Activated CD4-positive, alpha-beta T cell treated with anti-CD3 and anti-CD28 coated beads for 48 hours (primary cell): ENCODE measurements at places on chromosomes 4 and X.

DNA sequence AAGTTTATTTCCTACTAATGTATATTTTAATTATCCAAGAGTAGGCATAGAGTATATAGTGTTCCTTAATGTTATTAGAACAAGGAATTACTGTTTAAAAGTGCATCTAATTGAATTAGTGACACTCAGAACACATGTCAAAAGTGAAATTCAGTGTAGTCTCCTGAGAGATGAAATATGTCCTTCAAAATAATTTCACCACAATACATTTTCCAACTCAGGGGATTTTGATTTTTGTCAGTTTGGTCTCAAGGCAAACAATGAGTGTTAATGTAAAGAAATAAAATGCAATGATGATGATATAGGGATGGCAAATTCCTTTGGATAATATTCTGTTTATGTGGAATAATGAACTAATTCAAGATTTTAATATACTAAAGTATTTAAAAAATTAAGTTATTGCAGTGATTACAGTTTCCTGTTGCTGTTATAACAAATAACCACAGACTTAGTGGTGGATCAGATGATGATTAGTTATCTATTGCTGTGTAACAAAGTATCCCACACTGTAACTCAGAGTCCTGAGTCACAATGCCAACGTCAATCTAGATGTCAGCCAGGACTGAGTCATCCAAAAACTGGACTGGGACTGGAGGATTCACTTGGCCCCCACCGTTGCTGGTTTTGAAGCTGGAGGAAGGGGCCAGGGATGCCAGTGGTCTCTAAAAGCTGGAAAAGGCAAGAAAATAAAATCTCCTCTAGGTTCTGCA lies 148.0 kb upstream of the SLC7A11 start:
- no peak for DNase-seq

DNA sequence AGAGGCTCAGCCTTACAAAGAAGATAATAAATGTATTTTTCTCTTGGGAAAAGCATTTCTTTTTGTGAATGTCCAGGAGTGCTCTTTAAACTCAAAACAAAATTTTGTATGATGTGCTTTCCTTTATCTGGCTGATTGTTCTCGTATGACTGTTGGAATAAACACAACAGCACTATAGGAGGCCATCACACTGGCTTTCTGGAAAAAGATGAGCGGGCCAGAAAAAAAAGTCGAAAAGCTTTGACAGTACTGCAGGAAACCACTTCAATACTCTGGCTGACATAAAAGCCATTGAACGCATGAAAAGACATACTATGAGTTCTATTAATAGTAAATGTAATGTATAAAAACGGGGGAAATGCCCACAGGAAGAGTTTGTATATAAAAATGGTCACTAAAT lies 64.7 kb upstream of the CTSO start:
- no peak for DNase-seq

GRCh38 chr4:38497121-38497520 lies 166.9 kb upstream of the KLF3 start:
- DNase-seq: no peak

- no peak for DNase-seq
Measured at GRCh38 chr4:185797018-185797417, 15.0 kb downstream of the SORBS2 start.

DNA sequence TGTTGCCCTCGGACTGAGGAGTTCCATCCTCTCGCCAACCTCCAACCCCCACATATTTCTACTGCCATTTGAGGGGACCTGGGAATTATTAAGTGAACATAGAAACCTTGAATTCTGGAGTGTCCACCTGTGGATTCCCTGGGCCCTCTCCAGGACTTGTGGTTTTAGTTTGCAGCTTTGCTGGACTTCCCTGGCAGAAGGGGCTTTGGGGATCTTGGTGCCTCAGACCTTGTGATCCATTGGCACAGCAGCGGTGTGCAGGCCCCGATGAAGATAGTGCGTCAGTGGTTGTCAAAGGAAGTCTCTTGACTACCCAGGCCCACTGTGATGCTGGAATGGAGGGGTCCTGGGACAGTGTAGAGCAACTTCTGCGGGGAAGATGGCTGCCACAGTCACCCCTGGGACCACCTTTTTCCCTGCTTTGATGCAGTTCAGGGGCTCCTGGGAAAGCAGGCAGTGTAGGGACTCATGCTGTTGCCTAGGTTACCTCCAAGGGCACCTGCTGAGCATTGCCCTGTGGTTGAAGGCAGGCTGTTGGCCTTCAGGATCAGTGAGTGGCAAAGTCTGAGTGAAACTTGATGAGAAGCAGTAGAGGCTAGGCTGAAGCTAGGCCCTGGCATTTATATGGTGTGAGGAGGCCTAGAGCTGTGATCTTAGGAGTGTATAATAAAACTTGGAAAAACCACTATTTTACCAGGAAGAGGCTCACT lies 2.2 kb downstream of the SLC16A2 start:
- no peak for DNase-seq

DNA sequence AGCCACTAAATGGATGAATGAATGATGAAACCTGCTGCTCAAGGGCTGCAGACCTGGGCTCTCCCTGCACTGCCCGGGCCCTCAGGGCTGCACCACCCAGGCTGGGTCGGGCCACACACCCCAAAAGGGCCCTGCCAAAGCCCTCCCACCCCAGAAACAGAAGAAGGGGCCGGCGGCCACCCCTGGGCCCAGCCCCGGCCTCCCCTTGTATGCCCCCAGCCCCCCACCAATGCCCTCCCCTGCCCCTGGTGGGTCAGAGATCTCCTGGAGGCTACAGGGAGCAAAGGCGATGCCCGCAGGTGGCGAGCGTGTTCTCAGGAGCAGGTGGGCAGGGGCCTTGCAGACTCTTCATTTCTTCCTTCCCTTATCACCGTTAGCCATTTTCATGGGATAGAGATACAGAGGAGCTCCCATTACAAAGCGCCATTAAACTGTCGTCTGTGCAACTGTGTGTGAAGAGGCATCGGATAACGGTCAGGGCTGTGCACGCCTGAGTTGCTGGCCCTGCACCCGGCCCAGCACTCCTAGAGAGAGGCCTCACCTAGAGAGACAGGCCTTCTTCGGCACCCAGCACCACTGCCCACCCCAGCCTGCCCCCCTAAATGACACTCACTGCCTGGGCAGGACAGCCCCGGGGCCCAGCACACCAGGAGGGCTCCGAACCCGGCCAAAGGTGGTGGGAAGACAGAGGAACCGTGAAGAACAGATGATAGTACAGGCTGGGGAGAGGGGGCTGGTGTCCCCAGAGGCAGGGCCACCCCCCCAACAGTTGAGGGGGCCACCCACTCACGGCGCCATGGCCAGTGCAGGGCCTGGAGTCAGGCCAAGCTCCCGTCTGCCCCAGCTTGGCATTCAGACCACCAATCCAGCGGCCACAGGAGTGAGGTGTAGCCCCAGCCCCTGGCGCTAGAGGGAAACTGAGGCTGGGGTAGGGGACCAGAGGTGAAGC lies 133.7 kb downstream of the FAM53A start:
- no peak for DNase-seq

DNA sequence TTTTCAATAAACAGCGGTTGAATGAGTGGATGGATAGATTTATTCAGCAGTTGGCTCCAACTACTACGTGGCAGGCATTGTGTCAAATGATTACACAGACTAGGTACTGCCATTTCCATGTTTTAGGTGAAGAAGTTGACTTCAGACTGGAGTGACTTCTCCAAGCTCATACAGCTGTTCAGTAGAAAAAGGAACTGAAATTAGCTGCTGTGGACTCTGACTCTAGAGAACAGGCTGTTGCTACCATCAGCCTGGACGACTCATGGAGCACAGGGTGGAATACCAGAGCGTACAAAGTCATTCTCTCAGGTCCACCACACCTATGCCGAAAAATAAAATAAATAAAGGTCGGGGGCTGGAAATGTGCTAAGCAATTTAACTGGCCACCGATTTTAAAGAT lies 45.3 kb downstream of the TENM3 start:
- DNase-seq: no peak

DNA sequence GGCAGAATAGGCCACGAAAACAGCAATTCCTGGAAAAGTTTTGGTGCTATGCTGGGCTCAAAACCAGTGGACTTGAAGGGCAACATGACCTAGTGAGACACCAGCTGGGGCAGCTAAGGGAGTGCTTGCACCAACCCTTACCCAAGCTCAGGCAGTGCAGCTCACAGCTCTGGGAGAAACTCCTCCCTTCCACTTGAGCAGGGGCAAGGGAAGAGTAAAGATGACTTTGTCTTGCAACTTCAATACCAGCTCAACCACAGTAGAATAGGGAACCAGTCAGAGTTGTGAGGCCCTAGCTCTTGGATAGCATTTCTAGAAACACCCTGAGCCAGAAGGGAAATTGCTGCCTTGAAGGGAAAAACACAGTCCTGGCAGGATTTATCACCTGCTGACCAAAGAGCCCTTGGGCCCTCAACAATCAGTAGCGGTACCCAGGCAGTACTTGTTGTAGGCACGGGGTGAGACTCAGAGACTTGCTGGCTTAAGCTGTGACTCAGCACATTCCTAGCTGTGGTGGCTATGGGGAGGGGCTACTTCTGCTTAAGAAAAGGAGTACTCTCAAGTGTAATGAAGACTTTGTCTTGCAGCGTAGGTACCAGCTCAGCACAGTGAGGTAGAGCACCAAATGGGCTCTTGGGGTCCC lies 19.7 kb upstream of the ABCG2 start:
- no peak for DNase-seq

DNA sequence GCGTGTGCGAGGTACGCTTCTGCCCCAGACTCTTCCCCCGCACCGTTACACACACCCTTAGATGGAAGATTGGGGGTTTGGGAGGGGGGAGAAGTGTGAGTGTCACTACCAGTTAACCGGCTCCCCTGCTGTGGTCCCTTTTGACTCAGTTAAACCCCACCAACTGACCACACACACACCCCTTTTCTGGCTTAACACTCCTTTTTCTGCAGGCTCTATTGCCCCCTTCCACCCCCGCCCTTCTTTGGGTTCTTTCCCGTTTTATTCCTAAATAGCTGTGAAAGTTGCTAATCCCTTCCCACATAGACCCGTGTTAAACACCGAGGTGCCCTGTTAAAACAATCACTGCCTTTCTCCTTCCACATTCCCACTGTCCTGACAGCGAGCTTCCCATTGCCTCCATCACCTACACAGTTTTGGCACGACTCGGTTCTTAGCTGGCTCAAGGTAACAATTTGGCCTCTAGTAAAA lies 3.7 kb upstream of the NR3C2 start:
- no peak for DNase-seq

DNA sequence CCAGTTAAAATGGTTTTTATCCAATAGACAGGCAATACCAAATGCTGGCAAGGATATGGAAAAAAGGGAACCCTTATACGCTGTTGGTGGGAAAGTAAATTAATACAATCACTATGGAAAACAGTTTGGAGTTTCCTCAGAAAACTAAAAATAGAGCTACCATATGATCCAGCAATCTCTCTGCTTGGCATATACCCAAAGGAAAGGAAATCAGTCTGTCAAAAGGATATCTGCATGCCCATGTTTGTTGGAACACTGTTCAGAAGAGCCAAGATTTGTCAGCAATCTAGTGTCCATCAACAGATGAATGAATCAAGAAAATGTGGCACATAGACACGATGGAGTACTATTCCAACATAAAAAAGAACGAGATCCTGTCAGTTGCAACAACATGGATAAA lies 91.0 kb upstream of the SH3RF1 start:
- DNase-seq: no peak

GRCh38 chr4:8724436-8725070 lies 132.0 kb downstream of the CPZ start:
- no peak for DNase-seq

GRCh38 chr4:179325181-179325580 lies 1882.9 kb upstream of the AGA start:
- DNase-seq: no peak

- DNase-seq: no peak
Measured at GRCh38 chr4:112674376-112674775, 37.4 kb downstream of the LARP7 start.

DNA sequence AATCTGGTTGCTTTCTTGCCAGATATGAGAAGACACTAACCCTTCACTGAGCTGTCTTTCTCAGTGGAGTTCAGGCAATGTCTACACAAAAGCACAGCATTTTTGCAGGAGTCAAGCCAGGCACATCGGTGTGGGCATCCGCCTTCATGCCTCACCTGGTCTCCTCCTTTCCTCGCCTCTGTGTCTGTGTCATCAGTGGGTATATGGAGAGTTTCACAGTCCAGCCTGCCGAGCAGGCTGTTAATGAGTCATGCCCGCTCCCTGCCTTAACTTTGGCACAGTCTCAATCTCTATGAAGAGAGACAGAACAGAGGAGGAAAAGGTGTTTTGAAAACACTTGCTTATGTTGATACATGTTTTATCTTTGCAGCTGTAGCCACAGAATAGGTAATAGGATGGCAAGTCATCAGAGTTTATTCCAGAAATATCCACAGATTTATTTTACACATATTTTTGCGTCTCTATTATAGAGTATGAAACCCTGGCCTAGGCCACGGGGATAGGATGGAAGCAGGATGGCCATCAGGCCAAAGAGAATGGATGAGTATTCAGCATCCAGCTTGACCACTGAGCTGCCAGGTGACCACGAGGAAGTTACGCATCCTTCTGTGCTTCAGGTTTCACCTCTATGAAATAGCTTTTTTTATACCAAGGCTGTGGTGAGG lies 32.8 kb upstream of the MAML3 start:
- no peak for DNase-seq

DNA sequence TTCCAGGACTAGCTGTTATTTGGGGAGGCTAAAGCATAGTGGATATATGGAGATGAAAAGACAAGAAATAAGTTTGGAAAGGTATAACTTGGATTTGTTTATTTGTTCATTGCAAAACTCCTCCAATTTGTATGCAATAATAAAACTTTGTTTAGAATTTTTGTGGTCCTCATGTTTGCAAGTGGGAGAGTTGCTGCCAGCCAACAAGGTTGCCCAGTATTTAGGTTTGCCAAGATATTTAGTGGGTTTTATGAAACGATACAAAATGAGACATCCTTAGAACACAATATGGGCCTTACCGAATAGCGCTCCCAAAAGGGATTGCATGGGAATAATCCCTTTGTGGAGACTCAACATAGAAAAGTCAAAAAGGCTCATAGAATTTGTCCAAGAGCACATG lies 162.1 kb downstream of the INPP4B start:
- no peak for DNase-seq

DNA sequence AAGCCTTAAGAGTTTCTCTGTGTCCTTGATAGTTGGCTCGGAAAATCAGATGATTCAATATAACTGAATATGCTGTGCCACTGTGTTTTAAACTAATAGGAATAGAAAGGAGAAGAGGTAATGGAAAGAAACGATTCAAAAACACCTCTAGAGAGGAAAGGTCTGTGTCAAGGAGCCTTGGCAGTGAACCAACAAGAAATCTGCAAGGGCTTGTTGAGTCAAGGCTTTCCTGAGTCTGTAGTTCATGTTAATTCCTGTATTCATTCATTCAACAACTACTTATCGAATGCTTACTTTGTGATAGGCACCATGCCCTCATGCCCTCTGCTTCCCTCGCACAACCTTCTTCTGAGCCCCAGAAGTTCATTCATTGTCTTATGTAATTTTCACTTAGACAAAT lies 336.0 kb downstream of the PDHA2 start:
- no peak for DNase-seq

DNA sequence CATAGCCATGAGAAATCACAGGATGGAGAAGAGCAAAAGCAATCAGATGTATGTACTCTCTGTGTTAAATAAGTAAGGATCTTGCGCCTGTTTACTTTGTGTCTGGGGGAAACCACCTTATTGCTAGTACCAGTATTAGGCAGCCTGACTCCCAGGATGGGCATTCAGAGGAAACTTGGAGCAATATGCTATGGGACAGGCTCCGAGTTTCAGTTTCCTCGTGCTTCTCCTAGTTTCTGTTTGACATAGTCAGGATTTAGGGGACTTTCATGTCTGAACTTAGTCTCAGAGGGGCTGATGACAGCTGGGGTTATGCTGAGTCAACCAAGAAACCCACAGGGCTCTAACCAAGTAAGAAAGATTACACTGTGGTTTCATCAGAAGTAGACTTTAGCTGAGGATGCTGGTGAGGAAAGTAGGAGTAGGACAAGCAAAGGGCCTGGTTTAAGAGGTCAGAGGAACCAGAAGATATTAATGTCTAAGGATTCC lies 13.5 kb downstream of the NSUN7 start:
- peak; percentile 61 for DNase-seq
